Left lobe of liver (tissue), 2 donors: ENCODE measurements at places on chromosomes 11 and 22.

DNA sequence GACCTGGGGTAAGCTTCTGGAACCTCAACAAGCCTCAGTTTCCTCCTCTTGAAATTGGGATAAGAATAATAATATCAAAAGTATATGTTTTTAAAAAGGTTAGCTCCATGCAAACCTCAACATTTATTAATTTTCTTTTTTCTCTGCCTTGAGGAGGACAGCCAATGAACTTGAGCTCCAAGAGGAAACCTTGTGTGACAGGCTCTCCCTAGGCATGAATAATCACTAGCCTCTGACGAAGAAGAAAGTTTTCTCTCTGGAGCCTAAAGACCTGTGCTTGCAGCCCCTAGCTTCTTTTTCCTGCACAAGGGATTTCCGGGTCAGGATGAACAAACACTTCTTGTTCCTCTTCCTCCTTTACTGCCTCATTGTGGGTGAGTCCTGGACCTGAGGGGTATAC, at the start of gene PATE3:
TSS of gene PATE3 (plus strand) at position 301 of the 400 bp plus-strand sequence. CDS start at position 326, 25 bp downstream.
- no peak for DNase-seq

GRCh38 chr22:31733580-31734079, 16.3 kb downstream of the PRR14L start:
- DNase-seq: no peak

DNA sequence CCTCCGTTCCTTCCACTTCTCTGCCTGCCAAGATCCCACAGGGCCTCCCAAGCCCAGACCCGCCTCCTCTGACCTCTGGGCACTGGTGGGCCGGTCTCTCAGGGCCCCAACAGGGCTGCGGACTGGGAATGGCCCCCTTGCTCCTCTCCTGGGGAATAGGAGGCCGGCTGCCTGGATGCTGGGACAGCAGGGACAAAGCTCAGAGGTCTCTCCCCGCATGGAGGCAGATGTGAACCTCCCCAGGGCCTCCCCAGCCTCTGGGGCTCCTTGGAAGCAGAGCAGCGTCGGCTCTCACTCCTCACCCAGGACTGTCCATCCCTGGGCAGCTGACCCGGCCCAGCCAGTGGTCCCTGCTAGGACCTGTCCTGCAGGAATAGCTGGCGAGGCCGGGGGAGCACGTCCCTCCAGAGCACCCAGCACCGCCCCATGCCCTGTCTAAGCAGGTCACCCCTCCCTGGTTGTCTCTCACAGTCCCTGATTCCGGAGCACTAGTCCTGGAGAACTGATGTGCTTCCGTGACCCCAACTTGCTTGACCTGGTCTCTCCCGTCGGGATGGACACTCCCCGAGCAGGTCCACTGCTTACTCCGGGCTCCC, 85.8 kb downstream of the RTL6 start:
- DNase-seq: no peak

DNA sequence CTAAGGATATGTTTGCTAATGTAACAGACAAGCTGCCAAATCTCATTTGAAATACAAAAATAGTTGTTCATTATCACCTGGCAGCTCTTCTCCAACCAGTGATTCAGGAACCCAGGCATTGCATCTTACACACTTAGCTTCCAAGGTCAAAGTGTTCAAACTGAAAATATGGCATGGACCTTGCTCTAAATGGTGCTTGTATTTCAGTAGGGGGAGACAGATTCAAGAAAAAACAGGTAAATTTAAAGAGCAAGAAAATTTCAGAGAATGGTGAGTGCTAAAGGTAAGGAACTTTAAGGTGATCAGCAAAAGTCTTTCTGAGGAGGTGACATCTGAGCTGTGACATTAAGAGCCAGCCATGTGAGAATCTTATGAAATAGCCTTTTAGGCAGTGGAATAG, 82.8 kb upstream of the E2F8 start:
- DNase-seq: no peak

DNA sequence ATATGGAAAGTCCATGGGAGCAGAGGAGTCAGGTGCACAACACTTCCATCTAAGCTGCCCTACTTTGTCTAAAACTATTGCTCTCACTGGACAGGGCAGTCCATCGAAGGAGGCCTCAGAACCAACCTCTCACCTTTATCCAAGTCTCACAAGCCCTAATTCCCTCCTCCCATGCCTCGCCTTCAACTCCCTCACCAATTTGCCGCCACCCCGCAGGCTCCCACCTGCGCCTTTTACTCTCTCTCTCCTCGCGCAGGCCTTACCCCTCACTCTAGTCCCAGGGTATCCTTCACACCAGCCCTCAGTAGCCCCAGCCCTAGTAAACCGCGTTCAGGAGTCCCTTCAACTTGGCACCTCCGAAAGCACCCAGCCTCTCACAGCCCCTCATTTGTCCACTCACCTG, 451 bp downstream of the FHIP1B start:
- no peak for DNase-seq

GRCh38 chr11:32881286-32881685, 11.3 kb upstream of the QSER1 start:
- no peak for DNase-seq
